Aorta (tissue), 5 donors: ENCODE measurements at places on chromosomes 3 and 15.

DNA sequence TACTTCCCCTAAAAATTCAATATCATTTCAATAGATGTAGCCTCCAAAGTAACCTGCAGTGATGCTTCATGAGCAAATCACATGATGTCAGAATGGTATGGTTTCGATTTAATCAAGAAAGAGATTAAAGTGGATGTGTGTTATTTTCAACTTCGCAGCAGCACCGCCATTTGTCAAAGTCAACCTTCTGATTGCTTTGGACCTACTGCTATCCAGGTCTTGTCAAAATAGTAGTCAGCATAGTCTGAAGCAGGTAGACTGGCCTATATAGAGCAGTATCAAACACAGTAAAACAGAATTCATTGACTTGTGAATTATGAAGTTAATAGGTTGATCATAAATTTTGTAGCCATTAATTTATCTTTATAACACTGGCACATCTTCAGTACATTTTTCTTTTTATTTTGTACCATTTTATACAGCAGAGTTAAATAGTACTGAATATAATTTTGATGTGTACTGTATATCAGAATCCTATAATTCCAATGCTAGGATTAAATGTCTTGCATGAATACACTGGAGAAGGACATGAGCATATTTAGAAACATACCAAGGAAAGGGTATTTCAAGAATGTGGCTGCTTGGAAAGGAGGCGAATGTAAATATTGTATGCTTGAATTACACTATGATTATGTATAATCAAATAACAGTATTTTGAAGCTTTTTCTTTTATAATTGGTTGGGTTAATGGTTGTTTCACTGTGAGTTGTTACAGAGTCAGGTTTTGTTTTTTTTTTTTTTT is 79.6 kb downstream of the CDIN1 start:
- no peak for DNase-seq

DNA sequence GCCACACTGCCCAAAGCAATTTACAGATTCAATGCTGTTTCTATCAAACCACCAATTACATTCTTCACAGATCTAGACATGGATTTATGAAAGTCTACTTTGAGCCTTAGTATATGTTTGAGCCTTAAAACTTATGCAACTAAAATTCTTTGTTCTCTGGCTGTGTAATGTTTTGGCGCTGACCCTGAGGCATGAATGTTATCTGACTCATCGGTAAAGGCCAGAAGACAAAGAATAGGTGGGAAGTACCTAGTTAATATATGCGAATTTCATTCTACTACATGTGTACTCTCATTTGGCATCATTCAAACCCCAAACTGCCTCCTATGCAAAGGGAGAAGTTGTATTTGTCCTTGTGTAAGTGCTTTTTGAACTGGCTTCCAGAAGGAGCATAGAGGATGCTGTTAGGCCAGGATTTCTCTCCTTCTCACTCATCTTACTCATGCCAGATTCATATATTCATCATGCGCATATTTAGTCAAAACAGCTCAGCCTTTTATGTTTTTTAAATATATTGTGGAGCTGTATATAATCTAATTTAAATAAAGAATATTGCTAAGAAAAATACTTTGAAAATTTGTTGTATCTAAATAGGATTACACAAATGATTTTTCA is 204.2 kb downstream of the NFKBIZ start:
- no peak for DNase-seq

DNA sequence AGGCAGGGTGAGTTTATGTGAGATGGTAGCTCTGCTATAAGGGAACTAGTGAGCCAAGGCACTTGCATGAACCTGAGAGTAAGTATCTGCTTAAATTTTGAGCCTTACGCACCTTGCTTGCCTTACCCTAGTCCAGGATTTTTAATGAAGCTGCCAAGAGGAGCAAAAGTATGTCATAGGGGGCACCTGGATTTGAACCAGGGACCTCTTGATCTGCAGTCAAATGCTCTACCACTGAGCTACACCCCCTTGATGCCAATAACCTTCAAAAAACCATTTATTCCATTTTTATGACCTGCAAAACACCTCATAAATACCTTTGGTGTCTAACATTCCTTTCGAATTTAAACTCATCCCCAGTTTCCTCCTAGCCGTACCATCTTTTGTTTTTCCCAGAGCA is 88.3 kb upstream of the ACP3 start:
- no peak for DNase-seq

- no peak for DNase-seq
Observed at GRCh38 chr15:29115093-29115991, 154.3 kb downstream of the NSMCE3 start.

DNA sequence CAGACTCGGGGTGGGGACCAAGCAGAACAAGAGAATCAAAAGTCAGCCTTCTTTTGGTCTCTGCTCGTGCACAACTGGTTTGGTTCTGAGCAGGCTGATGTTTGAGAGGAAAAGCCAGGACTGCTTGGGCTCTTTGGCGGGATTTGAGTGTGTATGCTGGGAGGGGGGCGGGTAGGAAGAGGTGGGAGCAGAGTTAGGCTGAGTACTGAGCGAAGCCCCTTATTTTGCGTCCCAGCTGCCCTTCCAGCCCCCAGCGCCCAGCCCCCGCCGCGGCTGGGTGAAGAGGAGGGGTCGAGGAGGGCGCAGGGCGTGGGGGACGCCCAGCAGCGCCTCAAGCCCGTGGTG is 153.5 kb upstream of the GOLIM4 start:
- peak; percentile 70 for DNase-seq

GRCh38 chr3:22496641-22497040 is 706.5 kb upstream of the UBE2E2 start:
- no peak for DNase-seq

DNA sequence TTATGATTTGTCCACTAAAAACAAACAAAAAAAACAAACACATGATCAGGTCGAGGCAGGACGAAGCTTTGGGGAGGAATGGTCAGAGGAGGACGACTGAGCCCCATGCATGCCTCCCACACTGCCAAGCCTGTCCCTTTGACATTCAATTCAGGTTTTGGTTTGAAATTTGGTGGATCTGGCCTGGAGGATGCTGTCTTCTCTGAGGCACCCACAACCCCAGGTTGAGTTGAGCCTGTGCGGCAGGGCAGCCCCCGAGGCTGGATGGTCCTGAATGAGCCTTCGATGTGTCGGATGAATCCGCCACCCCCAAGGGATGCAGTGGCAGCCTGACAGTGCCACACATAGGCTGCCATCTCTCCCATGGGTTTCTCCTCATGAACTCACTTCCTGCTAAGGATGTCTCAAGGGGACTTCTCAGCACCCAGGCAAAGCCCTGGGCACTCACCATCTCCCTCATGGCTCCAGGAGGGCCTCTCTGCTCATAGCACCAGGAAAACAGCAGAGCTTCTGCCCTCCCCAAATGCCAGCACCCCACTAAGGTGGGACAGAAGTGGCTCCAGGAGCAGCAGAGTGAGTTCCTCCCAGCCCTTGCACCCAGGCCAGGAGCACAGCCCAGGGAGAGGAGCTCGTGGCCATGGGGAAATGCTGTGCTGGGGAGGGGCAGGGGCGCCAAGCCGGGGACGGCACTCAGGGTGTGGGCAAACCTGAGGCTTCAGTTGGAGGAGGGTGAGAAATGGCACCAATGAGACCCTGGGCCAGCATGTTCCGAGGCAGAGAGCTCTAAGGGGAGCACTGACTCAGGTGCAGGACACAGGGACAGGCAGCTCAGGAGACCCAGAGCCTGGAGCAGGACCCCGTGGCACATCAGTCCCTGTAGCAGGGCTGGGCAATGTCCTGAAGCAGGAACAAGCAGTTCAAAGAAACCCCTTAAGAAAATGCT is 18.5 kb downstream of the PRR23E start:
- DNase-seq: no peak

GRCh38 chr3:16315623-16316022 is 50.6 kb downstream of the OXNAD1 start:
- no peak for DNase-seq

- no peak for DNase-seq
Observed at GRCh38 chr3:37131860-37132144, 42.6 kb downstream of the LRRFIP2 start.

GRCh38 chr15:75532413-75533250 is 46.5 kb downstream of the PTPN9 start:
- no peak for DNase-seq

DNA sequence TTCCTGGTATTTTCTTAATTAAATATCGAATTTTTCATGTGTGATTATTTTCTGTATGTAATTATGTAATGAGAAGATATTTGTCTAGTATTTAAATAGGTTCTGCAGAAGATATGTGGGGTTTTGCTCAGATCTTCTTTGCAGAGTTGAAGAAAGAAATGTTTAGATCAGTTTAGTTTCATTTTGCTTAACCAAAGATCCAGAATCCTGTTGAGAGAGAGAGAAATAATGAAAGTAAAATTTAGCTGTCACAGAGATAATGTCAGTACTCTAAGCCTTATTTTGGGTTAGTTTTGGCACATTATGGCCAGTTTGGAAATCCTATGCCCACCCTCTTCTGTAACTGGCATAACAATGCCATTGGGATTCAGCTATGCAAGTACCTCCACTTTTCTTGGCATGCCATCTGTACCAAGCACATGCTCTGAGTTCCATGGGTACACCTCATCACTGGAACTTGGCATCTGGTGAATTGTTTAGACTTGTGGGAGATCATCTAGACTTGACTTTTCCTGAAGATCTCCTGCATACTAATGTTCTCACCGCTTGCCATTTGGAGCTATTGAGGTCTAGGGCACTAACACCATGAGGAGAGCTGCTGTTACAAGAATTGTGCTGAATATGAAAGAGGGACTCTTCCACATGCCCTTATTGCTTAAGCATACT is 30.9 kb downstream of the PLSCR1 start:
- DNase-seq: no peak

DNA sequence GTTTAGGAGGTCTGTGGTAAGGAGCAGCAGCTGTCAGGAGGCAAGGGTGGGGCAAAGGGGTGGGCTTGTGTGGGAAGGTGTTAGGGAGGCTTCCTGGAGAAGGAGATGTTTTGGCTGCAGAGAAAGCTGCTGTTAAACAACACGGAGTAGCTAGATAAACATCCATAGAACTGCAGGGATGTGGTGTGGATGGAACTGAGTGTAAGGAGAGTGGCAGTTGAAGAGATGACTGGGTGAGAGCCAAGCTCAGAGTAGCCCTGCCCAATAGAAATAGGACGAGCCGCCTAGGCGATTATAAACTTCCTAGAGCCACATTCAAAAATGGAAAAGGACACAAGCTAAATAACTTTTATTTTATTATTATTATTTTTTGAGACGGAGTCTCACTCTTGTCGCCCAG is 19.9 kb downstream of the RPLP1 start:
- DNase-seq: no peak

GRCh38 chr15:63176302-63176701 is 13.1 kb upstream of the RAB8B start:
- DNase-seq: no peak

DNA sequence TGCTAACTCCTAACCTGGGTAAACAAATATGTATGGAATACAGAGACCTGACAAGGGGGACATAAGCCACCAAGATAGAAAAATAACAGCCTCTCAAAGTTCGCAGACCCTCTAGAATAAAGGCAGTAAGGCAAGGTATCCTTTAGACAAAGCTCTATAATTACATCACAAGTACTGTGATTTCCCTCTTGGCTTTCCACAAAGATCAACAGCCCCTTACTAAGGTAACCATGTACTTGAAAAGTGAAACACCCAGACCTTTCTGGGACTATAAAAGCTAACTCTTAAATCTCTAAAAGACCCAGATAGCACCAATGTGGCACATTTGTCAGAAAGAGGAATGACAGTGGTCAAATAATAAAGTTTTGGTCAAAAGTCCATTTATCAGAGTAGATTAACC is 51.9 kb downstream of the TBL1XR1 start:
- no peak for DNase-seq

- DNase-seq: peak; percentile 86
Observed at GRCh38 chr3:126212620-126213378, 32.4 kb upstream of the ALDH1L1 start.

DNA sequence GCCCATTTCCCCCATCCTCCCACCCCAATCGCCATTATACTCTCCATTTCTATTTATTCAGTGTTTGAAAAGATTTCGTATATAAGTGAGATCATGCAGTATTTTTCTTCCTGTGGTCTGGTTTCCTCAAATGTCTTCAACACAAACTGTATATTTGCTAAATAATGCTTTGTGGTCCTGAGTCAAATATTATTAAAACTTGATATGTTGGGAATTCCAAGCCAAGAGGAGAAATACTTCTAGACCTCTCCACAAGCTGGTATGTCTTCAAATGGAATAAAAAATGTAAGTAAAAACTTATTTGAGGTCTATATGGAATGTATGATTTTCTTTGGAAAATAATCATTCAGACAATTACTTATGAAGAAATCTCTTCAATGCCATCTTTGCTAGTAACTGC is 122.5 kb upstream of the TSC22D2 start:
- DNase-seq: no peak

- DNase-seq: no peak
Observed at GRCh38 chr15:72790302-72790910, 6.8 kb upstream of the ADPGK start.

DNA sequence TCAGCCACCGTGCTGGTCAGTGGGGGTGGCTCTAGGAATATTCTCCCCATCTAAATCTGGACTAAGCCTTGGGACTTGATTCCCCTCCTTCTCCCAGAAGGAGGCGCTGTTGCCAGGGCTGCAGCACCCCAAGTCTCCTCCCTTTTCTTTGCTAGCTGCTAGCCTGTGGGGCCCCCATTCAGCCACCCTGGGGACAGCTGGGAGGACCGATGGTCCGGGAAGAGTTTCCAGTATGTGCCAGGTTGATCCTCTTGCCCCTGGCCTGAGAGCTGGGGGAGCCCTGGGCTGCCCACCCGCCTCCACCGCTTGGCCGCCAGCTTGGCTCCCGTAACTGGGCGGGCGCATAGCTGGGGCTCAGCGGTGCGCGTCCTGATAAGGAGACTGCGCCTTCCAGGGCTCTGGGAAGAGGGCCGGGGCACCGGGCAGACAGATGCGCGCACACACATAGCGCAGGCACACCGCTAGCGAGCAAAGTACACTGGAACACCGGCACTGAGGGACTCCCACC is 4.2 kb downstream of the SMAD6 start:
- peak; percentile 72 for DNase-seq

DNA sequence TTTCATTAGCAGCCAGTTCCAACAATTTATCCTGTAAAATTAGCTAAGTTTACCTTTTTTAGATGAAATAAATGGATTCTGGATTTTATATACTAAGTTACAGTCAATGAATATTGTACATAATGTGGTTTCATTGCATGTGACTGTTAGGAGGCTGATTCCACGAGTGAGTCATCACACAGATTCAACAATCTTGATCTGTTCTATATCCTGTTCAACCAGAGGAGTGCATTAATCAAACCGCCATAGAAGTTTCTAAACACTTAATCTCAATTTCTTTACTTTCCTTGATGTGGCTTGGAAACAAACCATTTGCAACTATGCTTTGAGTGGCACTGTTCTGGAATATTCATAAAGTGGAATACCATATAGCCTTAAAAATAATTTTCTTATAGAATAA is 15.3 kb downstream of the DNAJC13 start:
- no peak for DNase-seq

- no peak for DNase-seq
Observed at GRCh38 chr3:152893647-152894046, 58.7 kb downstream of the P2RY1 start.

DNA sequence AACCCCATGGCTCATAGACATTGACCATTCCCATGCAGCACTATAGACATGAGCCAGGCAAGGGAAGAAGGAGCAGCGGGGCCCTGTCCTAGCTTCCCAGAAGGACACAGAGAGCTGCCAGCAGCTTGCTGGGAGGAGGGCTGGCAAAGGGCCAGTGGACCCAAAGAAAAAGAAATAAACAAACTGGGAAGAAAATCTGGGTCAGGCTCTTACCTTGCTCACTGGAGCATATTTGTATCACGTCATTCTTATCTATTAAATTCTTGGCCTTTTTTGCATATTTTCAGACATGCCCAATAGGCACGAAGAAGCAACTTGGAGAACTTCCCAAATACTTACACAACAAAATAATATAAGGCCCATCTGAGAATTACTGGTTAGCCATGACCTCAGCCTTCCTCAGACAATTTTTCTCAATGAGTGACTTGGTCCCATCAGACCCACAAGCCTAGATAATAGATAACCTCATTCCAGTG is 28.4 kb downstream of the RASGRP1 start:
- DNase-seq: peak; percentile 54
